ENCODE measurements at places on chromosomes 1 and 21. TPM values are rescaled to one million over a fixed set of nuclear protein-coding genes. Genes with fewer than 3 reads are reported as not detected.

CRP gene
- total RNA-seq, result not detected

ATP6V1G3 gene
- total RNA-seq, result not detected

RSPH1 gene
- 0.66 TPM for total RNA-seq

MAD2L2 gene
- 52.5 TPM for total RNA-seq

ASH1L gene
- 9.8 TPM for total RNA-seq

LACTBL1 gene
- not detected for total RNA-seq

PADI2 gene
- total RNA-seq, result 0.84 TPM

UQCRHL gene
- total RNA-seq, result 6.6 TPM

CD52 gene
- total RNA-seq, result not detected

MPZ gene
- total RNA-seq, result 0.26 TPM

KRTAP19-3 gene
- total RNA-seq, result not detected
